Ecto neural progenitor cell (in vitro differentiated cells): ENCODE measurements at places on chromosomes 13 and 19.

- no peak for DNase-seq
Observed at GRCh38 chr19:39196320-39196719, 444 bp upstream of the NCCRP1 start.

DNA sequence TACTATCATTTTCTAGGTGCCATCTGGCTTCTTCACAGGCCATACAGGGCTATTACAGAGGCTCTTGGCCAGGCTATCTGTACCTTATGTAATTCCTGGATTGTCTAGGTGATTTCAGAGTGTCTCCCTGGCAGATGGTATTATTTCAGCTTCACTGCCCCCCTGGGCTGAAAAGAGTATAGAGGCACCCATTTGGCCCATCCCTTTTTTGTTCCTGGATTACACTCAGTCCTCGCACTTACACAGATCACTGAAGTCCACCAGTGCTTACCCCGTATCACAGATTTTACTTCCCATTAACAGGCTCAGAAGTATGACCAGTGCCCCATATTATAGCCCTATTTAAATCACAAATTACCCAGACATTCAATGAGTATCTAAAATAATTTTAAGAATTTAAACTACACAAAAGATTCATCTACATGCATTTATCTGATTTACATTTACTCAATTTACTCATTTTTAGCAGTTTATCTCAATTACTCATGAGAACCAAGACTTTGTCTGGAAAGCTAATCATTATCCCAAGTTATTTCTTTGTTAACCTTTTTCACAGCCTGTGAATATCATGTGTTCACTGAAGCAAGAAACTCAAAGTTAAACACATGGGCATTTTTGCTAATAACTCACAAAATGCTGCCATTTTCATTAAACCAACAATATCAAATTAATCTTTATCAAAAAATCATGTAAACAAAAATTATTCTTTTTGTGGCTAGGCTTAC, 121.0 kb downstream of the PCDH20 start:
- DNase-seq, result no peak

GRCh38 chr13:73767191-73767741, 366.9 kb downstream of the KLF12 start:
- DNase-seq, result peak; percentile 48

DNA sequence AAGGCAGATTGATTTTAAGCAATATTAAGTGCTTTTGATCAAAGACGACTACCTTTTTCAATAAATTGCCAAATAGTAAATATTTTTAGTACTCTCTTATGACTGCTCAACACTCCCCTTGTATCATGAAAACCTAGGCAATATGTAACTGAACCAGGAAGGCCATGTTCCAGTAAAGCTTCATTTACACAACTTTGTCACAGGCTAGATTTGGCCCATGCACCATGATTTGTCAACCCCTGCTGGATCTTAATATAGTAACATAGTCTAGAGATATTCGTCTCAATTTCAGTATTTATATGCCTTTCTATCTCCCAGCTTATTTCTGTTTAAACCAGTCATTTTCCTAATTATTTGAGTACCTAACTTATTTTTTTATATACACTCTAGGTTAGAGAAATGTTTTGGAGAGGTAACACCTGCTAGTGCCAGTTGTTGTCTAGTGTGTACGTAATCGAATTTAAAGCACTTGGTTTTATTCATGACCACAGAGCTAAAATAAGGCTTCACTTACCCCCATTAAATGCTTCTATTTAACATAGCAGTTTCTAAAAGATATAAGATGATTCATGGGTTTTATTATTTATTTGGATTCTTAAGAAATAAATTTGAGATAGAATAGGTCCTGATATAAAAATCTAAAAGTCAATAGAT, 21.0 kb downstream of the TPP2 start:
- DNase-seq, result no peak

GRCh38 chr13:79155883-79156282, 250.2 kb downstream of the RBM26 start:
- DNase-seq, result no peak

- no peak for DNase-seq
Observed at GRCh38 chr19:13073263-13073662, 29.4 kb downstream of the LYL1 start.

GRCh38 chr19:31314156-31314555, 35.1 kb downstream of the TSHZ3 start:
- no peak for DNase-seq
